ENCODE measurements at places on chromosomes 12 and 14.

DNA sequence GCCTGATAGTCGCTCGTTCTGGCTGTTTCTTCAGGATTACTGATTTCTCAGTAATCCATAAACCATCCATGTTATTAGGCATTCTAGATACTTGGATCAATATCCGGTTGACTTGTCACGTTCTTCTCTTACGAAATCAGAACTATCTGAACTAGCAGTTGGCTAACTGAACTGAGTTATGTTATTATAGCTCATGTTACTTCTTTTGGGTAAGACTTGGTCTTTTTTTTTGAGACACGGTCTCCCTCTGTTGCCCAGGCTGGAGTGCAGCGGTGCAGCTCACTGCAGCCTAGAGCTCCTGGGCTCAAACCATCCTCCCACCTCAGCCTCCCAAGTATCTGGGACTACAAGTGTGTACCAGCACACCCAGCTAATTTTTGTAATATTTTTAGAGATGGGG, 178.6 kb downstream of the PRKCH start:
- no peak for DNase-seq

GRCh38 chr14:79294499-79294898, 916.8 kb downstream of the DIO2 start:
- DNase-seq = no peak

GRCh38 chr12:6038160-6038559, 86.3 kb downstream of the VWF start:
- no peak for DNase-seq

DNA sequence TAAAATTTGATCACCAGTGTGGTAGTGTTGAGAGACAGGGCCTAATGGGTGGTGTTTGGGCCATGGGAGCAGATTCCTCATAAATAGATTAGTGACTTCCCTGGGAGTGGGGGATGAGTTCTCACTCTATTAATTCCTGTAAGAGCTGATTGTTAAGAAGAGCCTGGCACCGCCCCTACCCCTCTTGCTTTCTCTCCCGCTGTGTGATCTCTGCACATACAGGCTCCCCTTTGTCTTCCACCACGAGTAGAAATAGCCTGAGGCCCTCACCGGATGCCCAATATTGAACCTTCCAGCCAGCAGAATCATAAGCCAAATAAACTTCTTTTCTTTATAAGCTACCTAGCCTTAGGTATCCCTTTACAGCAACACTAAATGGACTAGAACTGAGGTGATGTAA, 31.9 kb upstream of the CAND1 start:
- no peak for DNase-seq

All from globus pallidus (tissue), 1 donor.